ENCODE measurements at places on chromosomes 5 and 9.

DNA sequence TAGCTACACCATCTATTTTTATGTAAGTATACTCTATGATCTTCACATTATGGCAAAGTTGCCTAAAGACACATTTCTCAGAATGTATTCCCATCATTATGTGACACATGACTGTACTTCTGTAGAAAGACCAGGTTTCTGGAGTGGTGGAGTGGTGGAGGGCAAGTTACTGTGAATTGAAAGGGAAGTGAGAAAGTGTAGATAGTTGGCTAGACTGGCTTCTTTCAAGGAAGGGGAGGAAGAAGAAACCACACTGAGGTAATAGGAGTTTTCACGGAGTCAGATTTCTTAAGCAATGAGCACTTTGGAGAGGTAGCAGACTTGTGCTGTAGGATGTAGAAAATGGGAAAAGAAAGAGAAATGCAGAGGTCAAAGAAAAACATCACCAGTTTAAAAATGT, 50.9 kb upstream of the EQTN start:
- no peak for DNase-seq

DNA sequence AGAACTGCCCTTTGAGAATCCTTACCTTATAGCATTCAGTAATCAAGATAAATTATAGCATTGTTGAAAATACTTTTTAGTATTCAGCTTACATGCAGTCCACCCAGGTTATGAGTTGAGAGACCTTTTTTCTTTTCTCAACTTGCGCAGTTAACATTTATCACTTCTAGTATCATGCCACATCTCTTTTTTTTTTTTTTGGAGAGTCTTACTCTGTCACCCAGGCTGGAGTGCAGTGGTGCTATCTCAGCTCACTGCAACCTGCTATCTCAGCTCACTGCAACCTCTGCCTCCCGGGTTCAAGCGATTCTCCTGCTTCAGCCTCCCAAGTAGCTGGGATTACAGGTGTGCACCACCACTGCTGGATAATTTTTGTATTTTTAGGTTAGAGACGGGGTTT, 29.0 kb downstream of the LRRC70 start:
- DNase-seq: no peak

GRCh38 chr5:154745349-154745748, 9.8 kb upstream of the LARP1 start:
- DNase-seq: no peak

DNA sequence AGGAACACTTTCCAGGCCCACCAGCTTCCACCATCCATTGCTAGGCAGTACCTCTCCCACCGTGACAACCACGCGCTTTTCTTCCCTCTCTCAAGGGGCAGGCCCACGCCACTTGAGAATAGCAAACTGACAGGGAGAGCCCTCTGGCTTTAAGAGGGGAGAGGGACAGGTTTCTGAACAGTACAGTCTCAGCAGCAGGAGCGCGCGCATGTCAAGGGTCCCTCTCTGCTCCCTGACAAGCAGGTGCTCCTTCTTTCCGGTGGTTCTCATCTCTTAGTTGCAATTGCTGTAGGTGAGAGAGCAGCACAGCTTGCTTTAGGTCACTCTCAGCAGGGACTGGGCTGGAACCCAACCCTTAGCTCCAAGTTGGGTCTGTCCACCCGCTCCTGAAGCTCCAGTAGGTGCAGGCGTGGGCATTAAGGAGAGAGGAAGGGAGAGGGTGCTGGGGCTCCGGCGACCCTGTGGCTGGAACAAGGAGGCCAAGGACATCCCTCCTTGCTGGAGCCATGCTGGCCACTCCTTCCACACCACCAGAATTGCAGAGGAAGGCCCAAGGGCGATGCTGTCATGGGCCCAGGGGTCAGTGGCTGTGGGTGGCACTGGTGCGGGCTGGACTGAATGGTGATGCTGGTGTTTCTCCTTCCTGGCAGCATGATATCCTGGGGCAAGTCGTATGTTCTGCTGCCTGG, 9.0 kb upstream of the PHF2 start:
- no peak for DNase-seq
